ENCODE measurements at places on chromosomes 4 and X.

DNA sequence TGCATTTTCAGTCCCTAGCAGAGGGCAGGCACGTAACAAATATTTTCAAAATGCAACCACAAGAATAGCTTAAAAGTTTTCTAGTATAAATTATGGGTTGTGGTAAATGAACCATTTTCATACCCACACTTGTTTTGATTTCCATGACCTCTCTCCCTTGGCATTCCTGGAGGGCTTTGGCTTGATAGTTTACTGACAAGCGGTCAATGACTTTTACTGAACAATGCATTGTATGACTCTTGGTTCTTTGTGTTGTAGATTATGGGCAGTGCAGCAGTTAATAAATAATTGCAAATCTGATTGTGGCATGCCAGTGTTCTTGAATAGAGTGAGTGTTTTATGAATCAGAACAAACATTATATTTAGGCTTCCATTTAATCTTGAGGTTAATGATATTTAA lies 285.2 kb upstream of the ARX start:
- no peak for DNase-seq

GRCh38 chrX:74536152-74536831 lies 78.1 kb downstream of the RLIM start:
- DNase-seq = peak; percentile 49

DNA sequence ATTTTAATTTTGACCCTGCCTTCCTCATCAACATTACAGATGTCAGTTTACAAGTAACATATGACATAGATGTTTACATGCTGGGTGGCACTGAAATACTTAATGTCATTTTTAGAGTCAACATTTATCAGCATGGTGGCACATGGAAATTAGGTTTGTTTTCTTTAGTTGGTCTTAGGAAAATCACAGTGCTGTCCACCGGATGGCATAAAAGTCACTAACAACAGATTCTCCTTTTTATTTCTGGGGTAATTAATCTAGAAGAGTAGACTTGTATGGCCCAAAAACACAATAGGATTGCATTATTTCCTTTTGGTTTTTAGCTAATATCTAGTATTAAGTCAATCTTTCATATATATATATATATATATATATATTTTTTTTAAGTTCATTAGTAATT lies 88.6 kb upstream of the HHIP start:
- DNase-seq = no peak

DNA sequence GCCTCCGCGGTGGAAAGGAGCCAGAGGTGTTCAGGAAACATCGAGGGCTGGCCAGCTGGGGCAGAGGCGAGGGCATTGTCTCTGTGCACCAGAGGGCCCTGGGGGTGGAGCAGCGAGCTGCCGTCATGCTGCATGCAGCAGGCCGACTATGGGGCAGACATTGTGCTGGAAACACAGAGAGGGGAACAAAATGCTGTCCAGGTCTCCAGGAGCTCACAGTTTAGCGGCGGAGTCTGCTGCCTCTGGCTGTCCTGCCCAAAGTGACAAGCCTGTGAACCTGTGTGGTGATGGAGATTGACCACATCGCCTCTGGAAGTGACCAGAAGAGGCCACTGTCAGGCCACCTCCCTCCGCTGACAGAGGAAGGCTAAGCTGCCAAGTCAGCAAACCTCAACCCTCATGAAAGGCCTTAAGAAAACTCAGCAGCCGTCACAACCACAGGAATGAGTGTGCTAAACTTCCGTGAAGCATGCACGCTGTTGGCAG lies 20.1 kb upstream of the SASH3 start:
- DNase-seq = peak; percentile 28

DNA sequence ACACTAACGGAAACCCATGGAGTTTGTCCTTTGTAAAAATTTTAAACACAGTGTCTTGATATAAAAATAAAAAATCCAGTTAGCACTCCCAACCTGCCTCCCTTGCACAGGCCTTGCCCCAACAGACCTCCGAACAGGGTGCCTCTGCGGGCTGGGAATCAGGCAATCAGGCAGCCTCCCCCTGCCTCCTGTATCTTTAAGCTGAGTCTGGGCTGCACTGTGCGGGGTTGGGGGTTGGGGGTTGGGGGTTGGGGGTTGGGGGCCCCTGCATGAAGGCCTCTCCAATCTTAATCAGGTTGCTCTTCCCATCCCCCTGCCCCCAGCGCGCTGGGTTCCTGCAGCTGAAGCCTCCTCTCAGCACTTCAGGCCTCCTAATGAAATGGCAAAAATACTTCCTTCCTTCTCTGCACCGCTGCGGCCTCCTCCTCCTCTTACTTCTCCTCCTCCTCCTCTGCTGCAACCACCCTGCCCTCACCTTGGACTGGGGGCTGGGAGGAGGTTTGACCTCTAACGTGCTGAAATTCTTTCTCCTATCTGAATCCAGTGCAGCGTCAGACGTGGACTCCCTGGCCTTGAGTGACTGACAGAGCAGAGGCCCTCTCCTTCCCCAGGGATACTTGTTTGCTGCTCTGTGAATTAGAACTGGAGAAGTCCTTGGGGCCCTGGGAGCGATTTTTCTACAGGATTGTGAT lies 26.6 kb downstream of the NLGN3 start:
- DNase-seq = no peak

- DNase-seq = no peak
Observed at GRCh38 chrX:99663136-99663535, 746.9 kb downstream of the PCDH19 start.

DNA sequence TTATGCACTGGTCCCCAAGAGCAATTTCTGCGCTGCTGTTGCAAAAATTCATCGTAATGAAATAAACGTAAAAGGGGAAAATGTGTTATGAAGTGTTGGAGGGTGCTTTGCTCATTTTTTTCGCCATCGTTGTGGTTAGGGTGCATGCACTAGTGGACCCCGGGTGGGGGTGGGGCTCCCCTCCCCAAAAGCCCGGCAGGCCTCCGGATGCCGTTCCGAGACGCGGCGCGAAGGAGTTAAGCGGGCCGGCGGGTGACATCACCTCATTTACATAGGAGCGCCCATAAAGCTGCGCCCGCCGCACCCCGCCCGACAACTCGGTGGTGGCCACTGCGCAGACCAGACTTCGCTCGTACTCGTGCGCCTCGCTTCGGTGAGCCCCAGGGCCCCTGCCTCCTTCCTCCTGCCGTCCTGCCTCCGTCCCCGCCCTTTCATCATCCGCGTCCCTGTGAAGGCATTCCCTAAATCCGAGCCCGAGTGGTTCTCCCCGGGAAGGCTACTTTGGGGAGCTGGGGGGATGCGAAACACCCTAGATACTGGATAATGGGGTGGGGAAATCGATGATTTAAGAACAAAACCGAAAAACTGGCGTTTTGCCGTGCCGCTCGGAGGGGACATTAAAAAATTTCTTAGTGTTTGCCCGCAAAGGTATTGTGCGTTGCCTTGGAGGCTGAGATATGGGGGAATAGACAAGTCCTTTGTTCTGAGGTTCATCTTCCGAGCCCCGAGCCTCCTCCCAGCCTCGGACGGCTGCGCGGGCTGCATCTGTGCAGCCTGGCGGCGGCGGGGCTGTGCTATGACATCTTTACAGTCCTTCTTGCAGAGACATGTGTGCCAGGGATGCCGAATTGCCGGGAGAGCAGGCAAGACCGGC lies at the start of gene TMSB4X:
TMSB4X (plus strand) TSS at position 315 of the 874 bp plus-strand sequence.
- peak; percentile 74 for DNase-seq

DNA sequence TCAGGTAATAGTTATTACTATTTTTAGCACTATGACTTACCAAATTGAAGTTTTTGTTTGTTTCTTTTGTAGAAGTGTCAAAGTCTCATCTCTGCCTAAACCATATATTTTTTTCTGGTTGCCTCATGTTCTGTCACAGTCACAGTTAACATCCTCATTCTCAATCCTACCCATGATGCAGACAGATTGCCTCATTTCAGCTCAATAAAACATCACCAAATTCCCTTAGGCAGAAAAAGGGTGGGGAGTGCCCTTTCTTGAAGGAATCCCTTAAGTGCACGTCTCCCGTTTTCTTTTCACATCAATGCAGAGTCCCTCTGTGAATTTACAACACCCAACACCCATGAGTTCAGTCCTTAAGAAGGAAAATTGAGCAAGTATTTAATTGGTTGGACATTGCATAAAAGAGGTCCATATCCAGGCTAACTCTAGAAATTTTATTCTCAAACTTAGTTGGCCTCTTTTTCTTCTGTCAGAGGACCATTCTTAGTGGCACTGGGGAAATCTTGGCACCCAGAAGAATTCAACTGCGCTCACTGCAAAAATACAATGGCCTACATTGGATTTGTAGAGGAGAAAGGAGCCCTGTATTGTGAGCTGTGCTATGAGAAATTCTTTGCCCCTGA lies 103.7 kb upstream of the BMPR1B start:
- no peak for DNase-seq

DNA sequence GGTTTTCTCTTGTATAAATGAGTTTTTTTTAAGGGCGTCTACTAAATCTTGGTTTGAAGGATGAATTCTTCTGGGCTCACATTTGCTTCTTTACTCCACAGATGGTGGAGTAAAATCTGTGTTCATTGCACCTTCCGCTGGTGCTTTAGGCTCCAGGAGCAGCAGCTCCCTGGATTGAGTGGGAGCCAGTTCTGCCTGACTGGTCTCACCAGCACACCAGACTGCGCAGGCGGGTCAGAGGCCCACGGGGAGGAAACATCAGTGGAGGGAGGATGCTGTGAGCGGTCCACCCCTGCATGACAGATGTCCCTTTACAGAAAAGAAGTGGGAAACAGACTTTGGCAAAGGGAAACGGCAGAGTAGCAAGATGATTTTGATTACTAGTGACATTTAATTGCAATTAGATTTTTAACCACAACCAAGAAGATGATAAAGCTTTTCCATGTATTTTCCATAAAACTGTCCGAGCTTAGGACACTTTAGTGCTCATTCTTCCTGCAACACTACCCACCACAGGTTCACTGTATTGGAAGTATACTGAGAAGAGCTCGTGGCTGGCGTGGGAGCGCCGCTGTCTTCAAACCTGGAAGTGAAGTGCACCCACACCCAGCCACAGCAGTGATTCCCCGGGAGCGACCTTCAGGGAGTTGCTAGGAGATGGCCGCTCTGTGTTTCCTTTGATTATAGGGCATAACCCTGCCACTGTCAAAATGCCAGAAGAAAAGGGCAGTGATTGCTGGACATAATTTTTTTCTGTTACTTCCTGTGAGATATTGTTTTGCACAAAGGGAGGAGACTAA lies 95.2 kb downstream of the SORBS2 start:
- DNase-seq = no peak

DNA sequence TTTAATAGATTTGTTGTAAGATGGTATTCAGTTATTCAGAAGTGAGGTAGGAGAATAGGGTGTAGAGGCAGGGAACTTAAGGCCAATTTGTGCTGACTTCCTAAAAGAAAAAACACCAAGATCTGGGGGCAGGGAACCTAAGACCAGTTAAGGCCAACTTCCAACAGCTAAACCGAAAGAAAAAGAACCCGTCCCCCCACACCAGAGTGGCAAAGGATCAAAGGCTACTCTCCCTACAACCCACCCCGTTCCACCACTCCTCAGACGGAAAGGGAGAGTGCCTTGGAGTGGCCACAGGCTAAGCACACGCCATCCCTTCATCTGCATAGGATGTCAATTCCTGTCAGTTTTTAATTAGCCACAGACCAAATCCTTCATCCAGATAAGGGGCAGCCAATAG lies 3.7 kb upstream of the ZNF718 start:
- DNase-seq = no peak

- peak; percentile 25 for DNase-seq
Observed at GRCh38 chrX:45070116-45071007, 130.3 kb downstream of the DIPK2B start.

DNA sequence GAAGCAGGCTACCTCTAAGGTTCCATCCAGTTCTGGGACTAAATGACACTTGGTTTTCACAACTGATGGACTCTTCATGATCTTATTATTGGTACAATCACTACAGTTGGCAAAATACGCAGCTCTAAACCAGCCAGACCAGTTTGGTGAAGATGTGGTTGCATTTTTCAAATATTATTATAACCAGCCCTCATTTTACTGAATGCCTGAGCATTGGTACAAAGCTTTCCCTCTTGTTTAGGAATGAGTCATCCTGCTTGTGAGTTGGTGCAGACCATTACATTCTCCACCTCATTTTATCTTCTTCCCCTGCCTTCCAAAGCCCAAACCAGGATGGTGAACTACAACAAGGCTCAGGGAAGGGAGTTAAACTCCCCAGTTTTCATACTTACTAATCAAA lies 223.1 kb downstream of the KDR start:
- no peak for DNase-seq

DNA sequence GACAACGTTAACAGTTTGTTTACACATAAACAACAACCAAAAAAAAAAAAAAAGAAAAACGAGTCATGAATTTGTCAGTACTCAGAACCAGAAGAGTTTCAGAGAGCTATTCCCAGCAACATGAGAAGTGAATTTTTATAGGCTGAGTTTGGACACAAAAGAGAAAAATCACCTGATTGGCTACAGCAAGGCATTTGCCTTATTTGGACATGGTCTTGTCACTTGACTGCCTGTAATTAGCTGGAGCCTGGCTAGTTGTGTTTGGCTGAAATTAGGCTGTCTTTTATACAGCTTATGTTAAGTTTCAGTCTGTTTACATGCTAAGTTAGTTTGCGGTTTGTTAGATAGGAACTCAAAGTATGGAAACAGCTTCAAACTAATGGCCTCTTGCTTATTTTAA lies 880 bp upstream of the TEX13A start:
- DNase-seq = no peak

DNA sequence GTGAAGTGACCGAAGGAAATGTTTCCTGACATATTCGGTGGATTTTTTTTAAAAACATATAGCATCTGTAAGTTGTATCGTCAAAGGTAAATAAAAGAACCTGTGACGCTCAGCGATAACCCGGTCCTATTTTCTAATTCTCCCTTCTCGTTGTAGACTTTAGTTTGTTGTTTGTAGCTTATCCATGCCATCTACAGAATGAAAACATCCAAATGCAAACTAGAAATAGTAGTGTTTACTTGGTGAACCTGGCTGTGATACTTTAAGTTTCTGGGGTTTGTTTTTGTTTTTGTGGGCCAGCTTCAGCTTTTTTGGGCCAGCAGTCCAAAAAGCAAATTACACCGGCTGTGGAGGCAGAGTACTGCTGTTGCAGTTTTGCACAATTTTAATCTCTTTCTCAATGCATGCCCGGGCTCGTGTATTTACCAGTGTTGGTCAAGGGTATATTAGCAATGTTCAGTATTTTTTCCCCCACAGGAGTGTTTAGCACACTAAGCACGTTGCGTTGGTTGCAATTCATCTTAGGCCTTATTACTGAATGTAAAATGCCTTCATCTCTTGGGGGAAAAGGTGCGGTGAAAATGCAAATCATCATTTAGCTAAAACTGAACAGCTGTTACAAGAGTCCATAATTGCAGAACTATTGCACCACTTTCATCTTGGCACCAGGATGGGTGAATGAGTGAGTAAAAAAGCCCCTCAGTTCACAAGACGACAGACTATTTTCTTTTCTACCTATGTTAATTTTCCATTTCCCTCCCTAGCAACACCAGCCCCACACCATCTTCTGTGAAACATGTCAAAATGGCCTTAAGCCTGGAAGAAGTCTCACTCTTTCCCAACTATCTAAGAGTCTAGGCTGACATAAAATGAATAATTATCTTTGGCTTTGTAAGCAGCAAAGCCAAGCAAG lies 1.7 kb upstream of the CNOT6L start:
- no peak for DNase-seq

Data from AG09319 (cell line).